ENCODE measurements at places on chromosomes 7 and 10.

DNA sequence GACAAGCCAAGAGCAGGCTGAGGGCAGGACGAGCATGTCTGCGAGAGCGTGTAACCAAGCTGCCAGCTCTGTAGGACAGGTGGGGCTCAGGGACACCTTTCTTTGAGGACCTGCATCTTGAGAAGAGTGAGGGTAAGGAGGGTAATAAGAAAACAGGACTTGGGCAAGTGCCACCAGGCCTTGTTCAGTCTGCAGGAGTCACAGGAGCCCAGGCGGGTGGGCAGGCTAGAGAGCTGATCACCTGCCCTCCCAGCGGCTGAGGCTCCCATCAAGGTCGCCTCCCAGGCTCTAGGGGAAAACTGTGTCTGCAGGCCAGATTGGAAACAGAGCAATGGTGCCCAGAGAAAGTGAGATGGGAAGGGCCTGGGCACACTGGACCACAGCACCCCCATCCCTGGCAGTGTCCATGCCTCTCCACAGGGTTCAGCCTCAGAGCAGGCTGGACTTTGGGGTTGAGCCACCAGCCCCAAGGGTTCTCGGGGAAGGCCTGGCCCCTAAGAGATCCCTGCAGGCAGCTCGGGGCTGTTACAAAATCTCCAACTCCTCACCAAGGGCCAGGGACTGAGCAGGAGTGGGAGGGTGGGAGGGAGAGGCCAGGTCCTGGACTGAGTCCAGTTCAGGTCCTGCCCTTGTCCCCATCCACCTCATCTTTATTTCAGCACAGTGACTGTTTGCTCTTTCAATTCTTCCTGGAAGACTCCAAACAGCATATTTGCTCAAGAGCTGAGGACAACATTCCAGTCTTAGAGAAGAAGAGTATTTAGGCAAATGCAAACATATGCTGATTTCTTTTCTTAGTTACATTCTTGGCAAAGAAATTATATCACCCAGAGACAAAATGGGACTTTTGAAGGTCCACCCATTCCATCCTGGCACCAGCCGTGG lies 161.9 kb downstream of the GRID1 start:
- DNase-seq, result no peak

DNA sequence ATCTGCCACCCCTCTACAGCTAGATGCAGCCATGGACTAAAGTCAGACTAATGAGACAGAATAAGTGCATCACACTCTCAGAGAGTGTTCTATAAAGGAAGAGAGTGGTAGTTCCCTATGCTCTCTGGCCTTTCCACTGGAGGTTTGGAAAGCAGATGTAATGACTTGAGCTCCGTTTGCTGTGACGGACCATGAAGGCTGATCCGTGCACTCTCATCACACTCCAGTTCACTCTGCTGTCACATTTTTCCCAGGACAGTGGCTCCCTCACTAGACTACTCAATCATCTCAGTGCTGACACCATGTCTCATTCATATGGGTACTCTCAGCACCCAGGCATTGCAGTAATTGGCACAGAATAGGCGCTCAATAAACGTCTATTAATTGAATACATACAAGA lies 20.4 kb downstream of the TRDMT1 start:
- no peak for DNase-seq

DNA sequence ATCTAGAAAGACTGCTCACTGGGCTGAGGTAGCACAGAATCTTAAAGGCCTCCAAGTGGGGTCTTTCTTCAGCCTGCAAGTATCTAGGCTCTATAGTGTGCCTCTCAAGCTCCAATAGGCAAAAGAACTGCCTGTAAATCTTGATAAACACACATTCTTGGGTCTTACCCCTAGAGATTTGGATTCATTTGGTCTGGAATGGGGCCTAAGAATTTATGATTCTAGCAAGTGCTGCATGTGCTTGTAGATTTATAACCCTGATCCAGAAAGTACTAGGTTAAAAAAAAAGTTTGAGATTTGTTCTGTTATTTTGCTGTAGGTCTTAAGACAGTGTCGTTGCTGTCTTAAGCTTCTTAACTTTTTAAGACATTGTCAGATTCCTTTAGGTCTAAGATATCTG lies 74.1 kb downstream of the RALA start:
- DNase-seq, result no peak

DNA sequence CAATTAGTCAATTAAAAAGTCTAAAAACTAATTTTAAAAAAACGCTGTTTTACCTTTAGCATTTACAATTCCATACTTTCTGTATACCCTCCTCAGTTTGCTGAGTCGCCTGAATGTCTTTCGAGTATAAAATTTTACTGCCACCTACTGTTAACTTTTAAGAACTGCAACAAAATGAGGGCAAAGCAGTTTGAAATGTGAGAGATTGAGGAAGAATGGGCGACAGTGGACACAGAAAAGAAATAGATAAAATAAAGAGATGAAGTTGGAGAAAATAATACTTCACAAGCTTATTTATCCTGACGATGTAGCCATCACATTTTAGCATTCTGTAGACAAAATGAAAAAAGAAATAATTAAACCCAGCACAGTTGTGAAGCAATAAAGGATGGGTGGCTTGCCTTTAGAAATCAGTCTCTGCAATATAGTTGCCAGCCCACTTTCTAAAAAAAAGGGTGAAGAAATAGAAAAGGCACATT lies 110.8 kb upstream of the PTN start:
- peak; percentile 66 for DNase-seq

DNA sequence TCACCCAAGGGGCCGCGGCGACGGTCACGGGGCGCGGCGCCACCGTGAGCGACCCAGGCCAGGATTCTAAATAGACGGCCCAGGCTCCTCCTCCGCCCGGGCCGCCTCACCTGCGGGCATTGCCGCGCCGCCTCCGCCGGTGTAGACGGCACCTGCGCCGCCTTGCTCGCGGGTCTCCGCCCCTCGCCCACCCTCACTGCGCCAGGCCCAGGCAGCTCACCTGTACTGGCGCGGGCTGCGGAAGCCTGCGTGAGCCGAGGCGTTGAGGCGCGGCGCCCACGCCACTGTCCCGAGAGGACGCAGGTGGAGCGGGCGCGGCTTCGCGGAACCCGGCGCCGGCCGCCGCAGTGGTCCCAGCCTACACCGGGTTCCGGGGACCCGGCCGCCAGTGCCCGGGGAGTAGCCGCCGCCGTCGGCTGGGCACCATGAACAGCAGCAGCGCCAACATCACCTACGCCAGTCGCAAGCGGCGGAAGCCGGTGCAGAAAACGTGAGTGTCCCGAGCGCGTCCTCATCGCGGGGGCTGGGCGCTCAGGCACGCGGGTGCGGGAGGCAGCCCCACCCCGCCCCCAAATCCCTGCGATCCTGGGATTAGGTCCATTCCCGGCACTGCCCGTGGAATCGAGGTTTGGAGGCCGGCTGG lies 509 bp downstream of the AHR start:
- DNase-seq, result peak; percentile 76

DNA sequence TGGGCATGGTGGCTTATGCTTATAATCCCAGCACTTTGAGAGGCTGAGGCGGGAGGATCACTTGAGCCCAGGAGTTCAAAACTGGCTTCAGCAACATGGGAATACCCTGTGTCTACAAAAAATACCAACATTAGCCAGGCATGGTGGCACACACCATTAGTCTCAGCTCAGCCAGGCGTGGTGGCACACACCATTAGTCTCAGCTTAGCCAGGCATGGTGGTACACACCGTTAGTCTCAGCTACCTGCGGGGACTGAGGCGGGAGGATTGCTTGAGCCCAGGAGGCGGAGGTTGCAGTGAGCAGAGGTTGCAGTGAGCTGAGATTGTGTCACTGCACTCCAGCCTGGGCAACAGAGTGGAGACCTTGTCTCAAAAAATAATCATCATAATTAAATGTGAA lies 9.0 kb downstream of the LRRC27 start:
- DNase-seq, result no peak

DNA sequence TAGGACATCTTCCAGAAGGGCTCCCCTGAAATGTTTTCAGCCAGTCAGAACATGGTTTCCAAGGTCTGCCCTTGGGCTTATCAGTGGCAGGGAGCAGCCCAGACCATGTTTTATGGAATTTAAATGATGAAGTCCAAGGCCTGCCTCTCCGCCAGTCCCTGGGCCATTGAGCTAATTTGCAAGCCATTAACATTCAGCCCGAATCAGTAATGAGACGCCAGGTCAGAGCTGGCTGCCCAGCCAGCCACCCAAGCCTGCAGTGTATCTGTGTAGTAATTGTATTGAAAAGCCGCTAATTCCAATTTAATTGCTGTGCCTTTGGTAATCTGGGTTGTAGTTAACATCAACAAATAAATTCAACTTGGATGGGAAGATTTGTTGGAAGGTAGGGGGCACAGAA lies 131.4 kb downstream of the PAXIP1 start:
- no peak for DNase-seq

DNA sequence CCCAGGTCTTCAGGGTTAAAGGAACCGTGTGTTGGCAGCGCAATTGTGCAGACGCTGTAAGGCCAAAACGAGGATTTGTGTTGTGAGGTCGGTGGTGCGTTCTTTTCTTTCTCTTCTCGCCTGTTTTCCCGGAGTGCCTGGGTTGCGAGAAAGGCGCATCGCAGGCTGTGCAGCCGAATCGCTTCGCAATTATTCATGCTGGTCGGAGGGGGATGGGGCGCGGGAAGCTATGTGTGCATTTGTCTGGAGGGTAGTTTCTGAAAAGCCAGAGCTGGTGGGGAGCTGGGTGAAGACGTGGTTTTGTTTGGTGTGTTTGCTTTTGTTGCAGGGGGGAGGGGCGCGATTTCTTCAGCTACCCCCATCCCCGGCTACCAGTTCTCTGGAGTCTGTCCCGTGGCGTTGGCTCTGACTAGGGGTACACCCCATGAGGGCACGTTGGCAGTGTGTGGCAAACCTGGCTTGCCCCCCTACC lies 2.1 kb downstream of the MXI1 start:
- DNase-seq, result peak; percentile 66

- DNase-seq, result no peak
These were observed 36.4 kb upstream of the FERD3L start for GRCh38 chr7:19181634-19182033.

DNA sequence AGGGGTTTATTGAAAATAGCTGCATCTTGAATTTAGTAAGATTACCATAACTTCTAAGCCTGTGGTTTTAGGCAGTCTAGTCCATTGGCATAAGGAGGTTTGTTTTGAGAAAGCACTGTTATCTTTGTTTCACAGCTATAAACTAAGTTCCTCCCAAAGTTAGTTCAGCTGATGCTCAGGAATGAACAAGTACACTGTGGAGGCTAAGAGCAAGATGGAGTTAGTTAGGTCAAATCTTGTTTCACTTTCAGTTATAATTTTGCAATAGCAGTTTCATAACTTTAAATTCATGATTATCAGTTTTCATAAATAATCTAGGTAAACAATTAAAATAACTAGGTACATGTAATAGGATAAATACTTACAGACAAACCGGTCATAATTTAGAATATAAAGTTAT lies 15.4 kb downstream of the SEC61G start:
- DNase-seq, result no peak

DNA sequence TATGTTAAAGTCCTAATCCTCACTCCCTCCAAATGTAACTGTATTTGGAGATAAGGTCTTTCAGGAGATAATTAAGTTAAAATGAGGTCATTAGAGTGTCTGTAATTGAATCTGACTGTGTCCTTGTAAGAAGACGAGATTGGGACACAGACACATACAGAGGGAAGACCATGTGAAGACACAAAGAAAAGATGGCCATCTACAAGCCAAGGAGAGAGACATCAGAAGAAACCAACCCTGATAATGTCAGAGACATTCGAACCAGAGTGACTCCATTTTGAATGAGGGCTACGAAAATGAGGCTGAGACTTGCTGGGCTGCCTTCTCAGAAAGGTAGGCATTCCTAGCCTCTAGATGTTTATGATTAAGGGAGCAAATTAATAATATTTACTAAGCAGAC lies 542 bp upstream of the SAMD9L start:
- DNase-seq, result no peak

DNA sequence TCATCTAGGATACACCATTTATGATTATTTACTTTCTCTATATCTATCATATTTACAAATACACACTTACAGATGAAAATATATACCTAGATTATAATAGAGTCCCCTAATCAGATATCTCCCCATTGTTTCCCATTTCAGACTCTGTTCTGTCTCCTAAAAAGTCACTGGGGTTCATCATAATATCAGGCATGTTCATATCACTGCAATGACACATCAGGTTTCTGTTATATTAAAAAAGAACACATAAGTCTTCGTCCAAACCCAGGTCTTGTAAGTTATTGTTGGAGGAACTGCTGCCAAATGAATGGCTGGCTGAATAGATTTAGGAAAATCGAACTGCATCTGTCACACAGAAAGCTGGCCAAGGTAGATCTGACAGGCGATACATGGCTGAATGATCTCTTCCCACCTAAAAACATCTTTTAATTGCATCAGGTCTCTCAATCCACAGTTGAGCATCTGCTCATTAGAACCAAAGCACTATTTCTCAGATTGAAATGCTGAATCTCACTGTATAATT lies 178.7 kb downstream of the CACNA2D1 start:
- no peak for DNase-seq

GRCh38 chr10:114824391-114824790 lies 2.8 kb downstream of the FHIP2A start:
- no peak for DNase-seq

DNA sequence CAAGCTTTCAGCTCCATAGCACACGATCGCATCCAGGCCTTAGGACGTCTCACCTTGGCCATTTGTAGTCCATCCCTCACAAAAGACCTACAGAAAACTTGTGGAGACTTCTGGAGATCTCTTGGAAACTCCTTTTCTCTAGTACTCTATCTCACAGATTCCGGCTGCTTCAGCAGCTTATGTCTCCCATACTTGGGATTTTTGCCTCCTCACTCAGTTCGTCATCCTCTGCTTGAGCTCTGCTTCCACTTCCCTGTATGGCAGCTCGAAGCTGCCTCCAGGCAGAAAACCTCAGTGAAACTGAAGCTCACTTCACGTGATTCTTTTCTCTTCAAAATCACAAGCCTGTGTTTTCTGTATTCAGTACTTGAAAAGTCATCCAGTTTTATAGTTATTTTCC lies 178.7 kb upstream of the GDF10 start:
- no peak for DNase-seq

DNA sequence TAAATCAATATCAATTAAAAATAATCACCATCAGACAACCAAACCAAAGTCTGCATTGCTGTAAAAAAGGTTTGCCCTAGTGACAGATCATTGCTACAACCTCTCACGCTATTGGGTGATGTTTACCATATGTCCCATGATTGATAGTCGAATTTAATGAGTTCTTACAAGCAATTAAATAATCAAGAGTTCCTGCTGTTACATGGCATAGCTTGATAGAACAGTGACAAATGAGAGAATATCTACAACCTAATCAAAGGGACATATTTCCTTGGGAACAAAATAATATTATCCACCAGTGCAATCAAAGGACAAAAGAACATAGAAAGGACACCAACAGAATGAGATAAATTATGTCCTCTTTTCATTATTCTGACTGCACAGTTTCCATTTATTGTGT lies 387.4 kb downstream of the ETV1 start:
- DNase-seq, result no peak

- no peak for DNase-seq
These were observed 89.7 kb downstream of the ATE1 start for GRCh38 chr10:121838149-121838548.

GRCh38 chr7:27745064-27745583 lies 5.2 kb downstream of the TAX1BP1 start:
- peak; percentile 87 for DNase-seq

DNA sequence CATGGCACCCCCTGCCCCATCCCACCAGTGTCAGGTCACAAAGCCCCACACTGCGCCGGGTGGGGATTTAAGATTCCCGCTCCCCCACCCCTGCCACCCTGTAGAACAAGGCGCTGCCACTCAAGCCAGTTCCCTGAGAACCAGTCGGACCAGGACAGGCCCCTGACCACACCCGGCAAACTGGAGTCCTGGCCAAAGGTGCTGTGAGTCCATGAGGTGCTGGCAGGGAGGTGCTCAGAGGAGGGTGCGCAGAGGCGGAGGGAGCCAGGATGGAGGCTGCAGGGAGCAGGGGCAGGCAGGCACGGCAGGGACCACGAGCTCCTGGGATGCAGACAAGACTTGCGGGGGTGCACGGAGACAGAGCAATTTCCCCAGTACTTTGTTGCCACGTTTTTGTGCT lies 19.7 kb upstream of the GDI2 start:
- DNase-seq, result no peak
